Ascending aorta (tissue), 2 donors: ENCODE measurements at places on chromosomes 11 and 22.

DNA sequence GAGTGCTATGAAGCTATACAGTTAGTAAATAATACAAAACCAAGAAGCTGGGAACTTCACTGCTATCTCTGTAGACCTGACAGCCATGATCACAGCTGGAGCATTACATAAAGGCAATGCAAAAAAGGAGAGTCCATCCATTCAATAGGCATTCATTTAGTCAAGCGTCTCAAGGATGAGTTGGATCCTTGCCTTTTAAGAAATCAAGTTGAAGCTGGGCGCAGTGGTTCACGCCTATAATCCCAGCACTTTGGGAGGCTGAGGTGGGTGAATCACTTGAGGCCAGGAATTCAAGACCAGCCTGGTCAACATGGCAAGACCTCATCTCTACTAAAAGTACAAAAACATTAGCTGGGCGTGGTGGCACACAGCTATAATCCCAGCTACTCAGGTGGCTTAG lies 48.1 kb upstream of the ALKBH3 start:
- DNase-seq: no peak

- no peak for DNase-seq
Measured at GRCh38 chr11:64858467-64859263, 14.2 kb upstream of the CDC42BPG start.

GRCh38 chr11:13169709-13170108 lies 107.9 kb upstream of the BMAL1 start:
- DNase-seq: no peak

- DNase-seq: no peak
Measured at GRCh38 chr11:100903284-100903683, 216.2 kb downstream of the ARHGAP42 start.

DNA sequence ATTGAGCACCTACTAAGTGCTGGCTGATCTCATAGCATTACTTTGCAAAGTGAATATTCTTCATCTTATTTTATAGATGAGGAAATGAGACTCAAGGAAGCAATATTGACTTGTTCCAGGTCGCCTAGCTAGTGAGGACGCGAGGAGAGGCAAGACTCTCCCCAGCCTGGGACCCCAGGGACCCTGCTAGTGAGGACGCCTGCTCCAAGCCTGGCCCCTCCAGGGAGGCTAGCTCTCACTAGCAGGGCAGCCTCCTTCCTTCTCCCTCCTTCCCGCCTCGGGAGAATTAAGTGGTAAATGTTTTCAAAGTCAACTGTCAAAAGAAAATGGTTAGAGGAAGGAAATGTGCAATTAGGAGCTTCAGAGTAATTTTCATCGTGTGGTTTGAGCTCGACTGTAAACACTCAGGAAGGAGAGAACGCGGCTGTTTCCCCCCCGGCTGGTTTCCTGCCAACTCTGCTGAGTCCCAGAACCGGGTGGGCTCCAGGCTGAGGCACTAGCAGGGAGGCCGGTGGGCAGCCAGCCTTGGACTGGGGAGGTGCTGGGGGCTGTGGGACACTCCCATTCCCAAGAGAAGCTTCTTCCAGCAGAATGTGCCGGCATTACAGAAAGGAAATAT lies 17.9 kb downstream of the MYEOV start:
- DNase-seq: no peak

- no peak for DNase-seq
Measured at GRCh38 chr11:102604011-102604410, 21.1 kb downstream of the MMP20 start.

DNA sequence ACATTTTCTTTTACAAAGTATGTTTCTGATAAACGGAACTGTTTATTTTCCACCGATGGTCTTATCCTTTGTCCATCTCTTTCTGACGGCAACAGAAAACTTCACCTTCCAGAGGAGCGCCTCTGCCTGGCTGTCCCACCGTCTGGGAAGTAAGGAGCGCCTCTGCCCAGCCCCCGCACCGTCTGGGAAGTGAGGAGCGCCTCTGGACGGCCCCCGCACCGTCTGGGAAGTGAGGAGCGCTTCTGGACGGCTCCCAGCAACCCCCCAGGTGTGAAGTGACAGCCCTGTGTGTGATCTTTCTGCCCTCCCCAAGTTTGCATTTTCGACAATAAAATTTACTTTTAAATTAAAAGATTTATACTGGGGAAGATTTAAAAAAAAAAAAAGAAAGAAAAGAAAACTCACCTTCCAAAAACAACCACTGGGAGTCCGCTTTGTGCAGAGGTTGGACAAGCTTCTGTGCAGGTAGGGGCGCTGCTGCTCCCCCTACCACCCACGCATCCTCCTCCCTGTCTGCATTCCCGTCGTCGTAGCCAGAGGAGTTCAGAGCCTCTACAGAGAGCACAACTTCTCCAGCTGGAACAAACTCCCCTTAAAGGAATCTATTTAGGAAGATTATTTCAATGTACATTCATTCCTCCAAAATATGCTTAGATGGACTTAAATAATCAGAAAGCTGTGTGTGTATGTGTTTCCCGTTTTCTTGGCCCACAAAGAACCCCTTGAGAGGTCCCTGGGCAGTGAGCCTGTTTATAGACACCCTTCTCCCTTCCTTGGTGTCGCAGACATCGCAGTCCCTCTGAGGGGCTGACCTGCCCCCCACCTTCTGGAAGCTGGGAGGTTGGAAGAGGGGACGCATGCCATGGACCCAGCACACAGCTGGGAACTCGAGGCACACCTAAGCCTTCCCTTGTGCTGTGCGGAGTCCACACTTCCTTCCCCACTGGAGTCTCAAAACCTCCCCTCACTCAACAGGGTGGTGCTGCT lies 849 bp upstream of the APOBEC3B start:
- no peak for DNase-seq

DNA sequence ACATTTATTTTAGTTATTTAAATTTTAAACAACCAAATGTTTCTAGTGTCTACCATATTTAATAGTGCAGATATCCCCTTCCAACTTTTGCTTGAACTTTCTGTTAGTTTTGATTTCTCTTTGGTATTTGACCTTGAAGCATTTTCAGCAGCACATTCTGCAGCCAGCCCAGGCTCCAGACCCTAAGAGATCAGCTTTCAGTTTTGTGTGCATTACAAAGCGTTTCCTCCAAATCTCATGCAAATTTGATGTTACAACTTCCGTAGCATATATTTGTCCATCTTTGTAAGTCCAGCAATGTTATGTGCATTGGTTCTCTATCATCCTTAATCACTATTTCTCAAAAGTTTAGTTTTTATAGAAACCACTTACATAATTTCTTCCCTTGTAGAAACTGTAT lies 14.6 kb upstream of the SERGEF start:
- DNase-seq: no peak

- DNase-seq: peak; percentile 72
Measured at GRCh38 chr11:65891219-65892136, 1.0 kb downstream of the CCDC85B start.

DNA sequence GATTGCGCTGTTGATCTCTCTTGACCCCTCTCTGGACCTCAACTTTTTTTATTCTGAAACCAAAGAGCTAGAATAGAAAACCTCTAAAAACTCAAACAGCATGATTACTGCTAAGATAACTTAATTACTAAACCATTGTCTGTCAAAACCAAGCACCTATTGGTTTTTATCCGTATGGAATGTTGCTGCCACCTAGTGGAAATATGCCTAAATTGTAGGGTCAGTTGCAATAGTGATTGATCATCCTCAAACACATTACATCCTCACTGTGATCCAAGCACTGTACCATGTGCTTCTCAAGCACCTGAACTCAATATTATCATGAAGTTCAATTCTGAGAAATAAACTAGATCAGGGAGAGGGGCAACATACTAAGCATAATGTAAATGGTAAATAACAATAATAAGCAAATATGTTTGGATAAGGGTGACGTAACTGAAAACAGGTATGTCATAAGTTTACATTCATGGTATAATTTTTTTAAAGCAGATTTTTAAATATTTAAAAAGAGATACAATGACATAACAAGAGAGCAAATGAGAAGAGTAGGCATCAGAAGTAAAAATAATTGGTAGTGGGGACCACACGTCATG lies 3.8 kb upstream of the OR5A2 start:
- no peak for DNase-seq

DNA sequence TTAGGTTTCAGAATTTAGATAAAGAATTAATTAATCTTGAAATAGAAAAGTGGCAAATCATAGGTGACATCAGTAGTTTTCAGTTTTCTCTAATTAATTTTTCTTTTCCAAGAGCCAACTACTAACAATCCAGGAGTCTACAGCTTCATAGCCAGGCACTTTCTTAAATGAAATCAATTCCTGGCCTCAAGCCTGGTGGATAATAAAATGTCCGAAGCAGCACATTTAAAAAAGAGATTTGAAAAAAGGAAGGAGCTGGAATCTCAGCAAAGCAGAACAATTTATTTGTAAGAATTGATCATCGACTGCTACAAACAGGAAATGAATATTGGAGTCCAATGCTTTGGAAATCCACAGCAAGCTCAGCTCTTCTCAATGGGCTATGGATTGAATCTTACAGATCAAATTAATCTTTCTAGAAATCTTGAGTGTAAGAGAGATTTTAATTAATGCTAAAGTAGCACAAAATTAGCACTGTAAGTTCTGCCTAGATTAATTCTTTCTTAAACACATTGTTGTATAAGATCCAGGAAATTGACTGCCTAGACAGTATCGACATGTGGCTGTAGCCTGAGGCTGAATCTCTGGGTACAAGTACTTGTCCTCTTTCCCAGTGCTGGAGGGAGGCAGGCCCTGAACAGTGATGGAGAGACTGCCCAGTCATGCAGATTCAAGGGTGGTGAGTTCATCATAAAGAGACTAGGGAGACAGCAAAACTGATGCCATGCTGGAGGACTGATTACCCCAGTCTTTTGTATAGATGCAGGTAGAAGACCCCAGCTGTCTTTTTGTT lies 167.8 kb upstream of the POU2AF2 start:
- DNase-seq: no peak

GRCh38 chr22:41248314-41248713 lies 7.6 kb upstream of the CHADL start:
- DNase-seq: no peak

DNA sequence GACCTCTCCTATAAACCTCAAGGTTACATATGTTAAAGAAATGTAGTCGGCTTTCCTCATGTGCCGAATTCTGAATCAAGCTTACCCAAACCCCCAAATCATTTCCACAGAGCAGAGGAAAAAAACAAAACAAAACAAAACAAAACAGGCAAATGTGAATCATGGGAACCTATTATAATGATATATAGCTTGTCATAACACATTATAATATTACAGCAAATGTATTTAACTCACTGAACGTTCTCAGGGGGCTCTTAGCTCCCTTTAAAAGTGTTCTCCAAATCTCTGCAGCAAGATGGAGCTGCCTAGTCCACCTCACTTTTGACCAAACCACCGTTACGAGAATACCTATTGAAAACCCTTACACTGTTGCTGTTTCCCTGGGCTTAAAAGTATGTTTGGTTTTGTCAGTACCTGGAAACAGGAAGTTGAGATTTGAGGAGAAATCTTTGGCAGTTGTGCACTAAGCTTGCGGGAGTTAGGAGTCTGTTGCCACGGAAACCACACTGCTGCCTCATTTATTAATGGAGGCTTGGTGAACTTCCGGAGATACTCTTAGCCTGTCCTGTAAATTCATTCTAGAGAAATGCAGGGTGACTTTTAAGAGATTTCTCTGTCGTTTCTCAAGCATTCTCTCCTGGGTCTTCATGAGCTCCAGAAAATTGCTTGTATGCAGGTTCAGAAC lies 167.0 kb upstream of the RASSF10 start:
- no peak for DNase-seq

GRCh38 chr11:70002433-70002832 lies 75.7 kb upstream of the ANO1 start:
- no peak for DNase-seq

- DNase-seq: no peak
Measured at GRCh38 chr11:34379539-34379938, 21.7 kb upstream of the ABTB2 start.

DNA sequence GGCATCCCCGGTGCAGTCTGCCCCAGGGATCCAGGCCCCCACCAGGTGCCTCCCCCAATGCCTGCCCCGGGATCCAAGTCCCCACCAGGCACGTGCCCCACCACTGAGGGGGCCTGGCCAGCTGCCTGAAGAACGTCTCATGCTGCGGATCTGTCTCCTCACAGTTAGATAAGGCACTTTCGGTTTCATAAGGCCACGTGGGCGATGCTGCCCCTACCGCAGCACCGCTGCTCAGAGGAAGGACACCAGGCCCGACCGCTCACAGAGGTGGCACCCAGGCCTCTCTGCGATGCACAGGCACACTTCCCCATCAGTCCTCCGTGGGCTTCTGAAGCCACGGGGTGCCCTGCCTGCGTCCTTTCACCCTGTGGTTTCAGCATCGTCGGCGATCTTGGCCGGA lies 68.1 kb upstream of the BID start:
- DNase-seq: no peak
